ENCODE measurements at places on chromosomes 2 and 18. TPM values are rescaled to one million over a fixed set of nuclear protein-coding genes. Genes with fewer than 3 reads are reported as not detected.

The SEPTIN2 gene
- total RNA-seq: 191 TPM

The GATA6 gene
- total RNA-seq: 0.10 TPM

The CYP27C1 gene
- not detected for total RNA-seq

The OSR1 gene
- total RNA-seq: not detected

The CYTIP gene
- total RNA-seq: 454 TPM

The PCARE gene
- not detected for total RNA-seq

The GNLY gene
- 2.4 TPM for total RNA-seq

The PNO1 gene
- total RNA-seq: 29.8 TPM

The CTLA4 gene
- total RNA-seq: 459 TPM

Measured in CD4-positive, CD25-positive, alpha-beta regulatory T cell (primary cell).